ENCODE measurements at places on chromosomes 7 and 10. TPM values are rescaled to one million over a fixed set of nuclear protein-coding genes. Genes with fewer than 3 reads are reported as not detected.

- DNase-seq, result no peak
These were observed 7.1 kb upstream of the DUSP5 start for GRCh38 chr10:110490640-110491039.

Gene SPOCK2
- 420 TPM for total RNA-seq

GRCh38 chr7:141387521-141388217 is 163.5 kb upstream of the AGK start:
- no peak for DNase-seq

DNA sequence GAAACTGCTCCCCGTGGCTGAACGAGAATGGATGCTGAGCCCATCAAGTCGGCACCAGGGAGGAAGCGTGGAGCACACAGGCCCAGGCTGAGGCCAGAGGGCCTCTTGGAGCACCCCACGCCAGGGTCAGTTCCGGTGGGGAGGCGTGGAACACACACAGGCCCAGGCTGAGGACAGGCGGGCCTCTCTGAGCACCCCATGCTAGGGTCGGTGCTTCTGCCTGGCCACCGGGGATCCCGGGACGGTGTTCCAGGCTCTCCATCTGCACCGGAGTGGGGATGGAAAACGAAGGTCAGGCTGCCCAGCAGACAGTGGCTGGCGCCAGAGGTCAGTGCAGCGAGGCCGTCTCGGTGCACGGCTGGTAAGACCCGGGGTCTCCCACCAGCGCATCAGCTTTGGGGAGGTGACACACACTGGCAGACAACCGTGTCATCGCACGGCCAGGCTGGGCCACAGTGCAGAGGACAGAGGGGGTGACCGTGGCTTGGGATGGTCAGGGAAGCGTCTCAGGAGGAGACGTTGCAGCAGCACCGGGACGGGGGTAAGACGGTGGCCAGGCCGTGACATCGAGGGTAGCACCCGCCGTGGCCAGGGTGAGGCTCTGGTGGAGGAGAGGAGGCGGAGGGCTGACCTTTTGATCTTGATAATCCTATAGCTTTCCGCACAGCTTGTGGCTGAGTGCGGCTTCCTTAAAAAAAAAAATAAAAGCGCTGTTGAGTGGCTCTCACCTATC is 203.9 kb downstream of the ELFN1 start:
- DNase-seq, result no peak

Gene OPTN
- total RNA-seq, result 197 TPM

Gene GJD4
- total RNA-seq, result not detected

DNA sequence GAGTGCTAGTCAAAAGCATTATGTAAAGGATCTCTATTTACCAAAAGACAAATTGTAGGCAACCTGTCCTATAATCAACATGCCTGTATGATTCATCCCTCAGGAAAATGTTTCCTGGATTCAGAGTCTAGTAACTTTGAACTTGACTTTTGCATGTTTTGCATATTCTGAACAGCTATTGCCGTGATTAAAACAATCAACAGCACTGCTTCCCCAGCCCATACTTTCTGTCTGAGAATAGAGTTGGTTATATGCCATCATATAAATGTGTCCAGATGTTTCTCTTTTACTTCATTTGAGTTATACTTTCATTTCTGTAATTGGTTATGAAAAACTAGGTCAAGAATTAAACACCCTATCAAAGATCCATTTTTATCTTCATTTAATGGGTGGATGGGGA is 83.5 kb downstream of the ZMYND11 start:
- no peak for DNase-seq

- no peak for DNase-seq
These were observed 49.5 kb downstream of the VWA2 start for GRCh38 chr10:114288424-114289095.

- DNase-seq, result no peak
These were observed 254.4 kb upstream of the KLF14 start for GRCh38 chr7:130988443-130988842.
